Retina (tissue), 1 donor: ENCODE measurements at places on chromosomes 16 and 17.

DNA sequence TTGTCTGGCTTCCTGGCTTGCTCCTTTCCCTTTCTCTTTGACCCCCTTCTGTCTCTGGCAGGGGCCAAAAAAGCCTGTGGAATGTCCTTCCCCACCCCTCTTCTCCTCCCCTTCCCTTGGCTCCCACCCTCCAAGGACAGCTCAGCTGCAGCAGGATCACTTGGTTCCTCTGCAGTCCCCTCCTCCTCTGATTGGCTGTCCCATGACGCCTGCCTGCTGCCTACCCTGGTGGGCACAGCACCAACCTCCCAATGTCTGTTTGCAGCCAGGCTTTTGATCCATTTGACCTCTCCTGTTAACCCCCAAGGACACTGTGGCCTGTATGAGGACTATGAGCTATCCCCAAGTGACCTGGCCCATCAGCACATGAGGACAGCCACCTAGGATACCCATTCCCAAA lies 14.8 kb upstream of the MTMR4 start:
- no peak for DNase-seq

DNA sequence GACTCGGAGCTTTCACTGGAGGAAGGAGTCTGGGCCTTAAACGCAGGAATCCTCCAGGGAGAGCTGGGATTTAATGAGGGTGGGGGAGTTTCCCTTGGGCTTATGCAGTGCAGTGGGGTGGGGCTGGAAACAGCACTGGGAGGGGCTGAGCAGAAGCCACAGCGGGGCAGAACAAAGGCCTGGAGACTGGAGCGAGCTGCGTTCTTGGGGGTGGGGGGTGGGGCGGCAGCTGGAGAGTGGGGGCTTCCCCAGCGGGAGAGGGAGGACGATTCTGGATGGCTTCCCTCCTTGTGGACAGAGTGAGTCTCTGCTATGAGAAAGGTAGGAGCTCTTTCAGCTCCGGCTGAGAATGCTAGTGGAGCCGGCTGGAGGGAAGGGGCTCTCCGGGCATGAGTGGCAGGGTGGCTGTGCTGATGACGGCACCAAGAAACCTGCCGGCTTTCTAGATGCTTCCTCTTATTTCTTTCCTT lies 406.0 kb downstream of the SEC14L1 start:
- DNase-seq = peak; percentile 51

DNA sequence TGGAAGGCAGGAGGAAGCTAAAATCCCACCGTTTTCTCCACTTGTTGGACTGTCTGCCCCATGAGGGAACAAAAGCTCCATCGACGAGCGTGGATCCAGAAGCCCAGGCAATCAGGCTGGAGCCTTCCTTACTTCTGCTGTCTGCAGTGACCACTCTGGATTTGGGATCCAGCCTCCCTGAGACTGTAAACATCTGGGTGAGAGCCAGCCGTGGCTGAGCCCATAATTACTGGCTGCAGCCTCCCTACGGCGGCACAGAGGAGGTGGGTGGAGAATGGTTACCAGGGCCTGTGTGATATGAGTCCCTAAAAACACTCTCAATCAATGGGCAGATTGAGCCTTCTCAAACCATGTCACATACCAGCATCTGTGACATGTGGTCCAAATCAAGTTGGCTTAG lies 158.2 kb downstream of the FOXL1 start:
- DNase-seq = no peak

- no peak for DNase-seq
These were observed 13.5 kb upstream of the FA2H start for GRCh38 chr16:74788108-74788507.

GRCh38 chr16:2592786-2593185 lies 55.0 kb downstream of the PDPK1 start:
- no peak for DNase-seq

DNA sequence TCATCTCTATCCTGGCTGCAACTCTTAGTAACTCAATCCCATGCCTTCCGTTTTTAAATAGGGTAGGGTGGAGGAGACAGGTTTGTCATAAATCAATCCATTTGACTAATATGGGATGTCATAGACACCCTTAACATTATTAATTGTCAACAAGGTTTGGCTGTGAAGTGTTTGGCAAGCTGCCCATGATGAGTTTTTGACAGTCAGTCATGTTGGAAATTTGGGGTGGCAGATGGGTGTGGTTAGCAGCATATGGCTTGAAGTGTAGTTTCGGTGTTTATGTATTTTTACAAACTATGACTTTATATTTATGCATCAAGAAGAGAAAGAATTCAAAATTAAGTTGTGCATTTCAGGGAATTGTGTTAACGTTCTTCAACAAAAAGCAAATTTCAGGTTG lies 221.8 kb upstream of the CDH5 start:
- no peak for DNase-seq

- DNase-seq = no peak
These were observed 619 bp downstream of the NAT9 start for GRCh38 chr17:74775409-74776043.

DNA sequence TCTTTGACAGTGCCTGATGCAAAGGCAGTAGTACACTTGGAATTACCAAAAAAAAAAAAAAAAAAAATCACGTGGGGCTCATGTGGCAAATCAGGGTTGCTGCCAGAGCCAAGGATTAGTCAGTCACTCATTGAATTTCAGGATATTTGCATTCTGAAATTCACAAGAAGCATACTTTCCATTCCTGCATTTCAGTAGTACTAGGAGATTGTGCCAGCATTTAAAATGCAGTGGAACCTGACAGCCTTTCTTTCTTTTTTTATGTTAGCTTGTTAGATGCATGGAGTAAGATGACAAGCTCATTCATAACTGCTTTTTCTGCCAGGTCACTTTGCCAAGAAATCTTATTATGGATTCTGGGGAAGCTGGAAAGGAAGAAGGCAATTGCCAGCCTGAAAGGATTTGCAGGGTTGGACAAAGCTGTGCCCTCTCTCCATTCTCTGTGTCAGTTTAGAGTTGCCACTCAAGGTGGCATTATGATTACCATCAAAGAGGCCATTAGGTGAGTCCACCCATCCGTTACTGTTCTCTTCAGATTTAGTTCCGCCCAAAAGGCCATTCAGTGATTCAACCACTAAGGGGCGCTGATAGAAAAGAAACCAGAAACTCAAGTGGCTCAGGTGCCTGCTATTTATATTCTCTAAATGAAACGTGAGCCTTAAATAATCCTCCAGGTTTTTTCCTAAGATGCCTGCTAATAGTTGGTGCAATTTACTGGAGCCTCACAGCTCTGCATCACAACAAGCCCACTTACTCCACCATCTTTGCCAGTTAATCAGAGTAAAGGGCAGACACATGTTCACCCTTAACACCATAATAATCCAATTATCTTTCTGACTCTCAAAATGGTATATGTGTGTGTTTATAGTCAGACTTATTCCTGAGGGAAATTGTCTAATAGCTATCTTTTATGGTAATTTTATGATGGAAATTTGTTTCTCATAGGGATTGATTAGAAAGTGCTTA lies 59.0 kb downstream of the TANGO6 start:
- DNase-seq = peak; percentile 69

DNA sequence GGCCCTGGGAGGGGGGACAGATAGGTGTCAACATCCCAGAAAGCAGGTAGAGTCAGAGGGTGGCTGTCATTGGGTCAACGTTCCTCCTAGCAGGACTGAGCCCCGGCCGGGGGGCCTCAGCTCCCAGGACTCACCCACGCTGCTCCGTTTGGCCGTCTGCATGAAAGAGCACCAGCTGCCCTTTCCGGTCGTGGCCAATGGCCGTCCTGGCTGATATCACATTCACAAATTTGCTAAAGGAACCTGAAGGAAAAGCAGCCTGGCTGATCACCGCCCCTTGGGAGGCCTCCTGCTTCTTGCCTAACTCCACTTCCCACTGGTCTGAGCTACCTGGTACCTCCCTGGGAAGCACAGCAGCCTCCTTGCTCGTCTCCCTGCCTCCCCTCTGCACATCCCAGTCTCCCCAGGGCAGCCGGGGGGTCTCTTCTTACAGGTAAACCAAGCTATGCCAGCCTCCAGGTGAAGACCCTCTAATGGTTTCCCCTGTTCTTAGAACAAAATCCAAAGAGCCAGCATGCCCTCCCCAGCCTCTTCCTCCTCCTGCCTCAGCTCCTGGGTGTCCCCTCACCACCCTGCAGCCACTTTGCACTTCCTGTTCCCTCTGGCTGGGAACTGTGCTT lies 3.4 kb downstream of the NAGPA start:
- no peak for DNase-seq

DNA sequence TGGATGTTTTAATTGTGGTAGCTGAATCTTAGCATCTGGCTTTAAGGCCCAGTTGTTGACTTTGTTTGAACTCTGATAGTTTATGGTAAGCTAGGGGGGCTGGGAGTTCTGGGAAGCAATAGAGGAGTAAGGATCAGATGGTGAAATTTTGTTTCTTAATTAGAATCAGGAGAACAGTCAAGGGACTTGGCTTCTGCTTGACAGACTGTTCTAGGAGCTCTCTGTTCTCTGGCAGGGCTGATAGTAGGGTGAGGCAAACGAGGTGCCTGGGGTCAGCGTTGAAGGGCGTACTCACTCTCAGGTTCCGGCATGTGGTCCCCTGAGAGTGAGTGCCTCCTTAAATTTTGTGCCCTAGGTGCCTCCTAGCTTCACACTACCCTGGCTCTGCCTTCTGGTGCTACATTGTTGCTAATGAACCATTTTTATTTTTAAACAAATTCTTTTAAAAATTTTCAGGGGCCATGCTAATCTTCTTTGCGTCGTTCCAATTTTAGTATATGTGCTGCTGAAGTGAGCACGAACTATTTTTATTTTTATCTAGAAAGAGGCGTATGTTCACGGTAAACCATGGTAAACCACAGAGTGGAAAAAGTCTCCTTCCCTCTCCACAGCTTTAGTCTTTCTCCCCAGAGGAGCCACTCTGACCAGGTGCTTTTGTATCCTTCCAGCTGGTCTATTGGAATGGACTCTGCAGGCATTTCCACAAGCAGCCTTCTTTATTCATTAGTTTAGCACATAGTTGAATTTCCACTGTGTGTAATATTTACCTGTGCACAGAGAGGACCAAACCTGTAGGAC lies 19.7 kb downstream of the SLC7A6 start:
- DNase-seq = no peak

DNA sequence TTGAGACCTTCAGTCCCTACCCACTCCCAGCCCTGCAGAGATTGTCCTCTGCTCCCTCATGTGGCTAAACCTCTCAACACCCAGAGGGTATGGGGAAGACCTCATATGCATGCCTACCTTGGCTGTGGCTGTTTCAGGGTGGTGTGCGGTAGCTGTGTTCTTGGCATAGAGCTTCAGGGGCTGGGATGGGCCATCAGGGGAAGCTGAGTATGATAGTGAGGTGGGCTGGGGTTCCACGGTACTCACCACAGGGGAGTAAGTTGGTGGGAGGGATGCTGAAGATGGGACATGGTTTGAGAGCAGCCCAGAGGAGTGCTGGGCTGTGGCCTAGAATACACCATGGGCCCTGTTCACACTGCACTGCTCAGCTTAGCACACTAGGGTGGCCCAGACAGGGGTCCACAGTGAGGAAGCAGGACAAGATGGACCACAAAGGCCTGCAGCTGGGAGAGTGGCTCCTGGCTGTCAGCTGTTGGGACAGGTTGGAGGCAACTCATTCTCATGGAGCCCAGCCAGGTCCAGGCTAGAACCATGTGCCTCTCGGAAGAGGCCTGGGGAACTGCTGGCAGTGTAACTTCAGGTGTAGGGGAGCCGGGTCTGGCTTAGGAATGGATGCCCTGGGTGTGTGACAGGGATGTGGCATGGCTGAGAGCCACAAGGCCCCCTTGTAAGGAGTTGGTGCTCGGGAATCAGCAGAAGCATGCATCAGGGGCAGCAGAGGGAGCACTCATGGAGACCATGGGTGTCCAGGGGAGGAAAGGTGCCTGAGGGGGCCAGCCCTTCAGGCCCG lies 3.1 kb downstream of the MFAP4 start:
- no peak for DNase-seq

DNA sequence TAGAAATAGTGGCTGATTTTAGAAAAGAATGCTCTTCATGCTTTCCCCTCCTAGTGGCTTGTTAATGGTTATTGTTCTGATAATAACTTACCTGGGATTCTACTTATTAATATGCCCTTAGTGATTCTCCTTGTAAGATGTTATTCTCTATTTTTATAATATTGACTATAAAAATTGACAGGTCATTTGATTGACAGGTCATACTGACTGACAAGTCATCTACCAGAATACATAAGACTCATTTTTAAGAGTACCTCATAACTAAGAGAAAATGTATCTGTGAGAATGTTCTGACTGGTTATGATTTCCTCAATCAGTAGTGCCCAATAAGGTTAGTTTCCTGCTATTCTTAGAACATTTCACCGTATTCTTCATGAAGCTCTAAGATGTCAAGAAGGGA lies 8.6 kb upstream of the COX10 start:
- no peak for DNase-seq

DNA sequence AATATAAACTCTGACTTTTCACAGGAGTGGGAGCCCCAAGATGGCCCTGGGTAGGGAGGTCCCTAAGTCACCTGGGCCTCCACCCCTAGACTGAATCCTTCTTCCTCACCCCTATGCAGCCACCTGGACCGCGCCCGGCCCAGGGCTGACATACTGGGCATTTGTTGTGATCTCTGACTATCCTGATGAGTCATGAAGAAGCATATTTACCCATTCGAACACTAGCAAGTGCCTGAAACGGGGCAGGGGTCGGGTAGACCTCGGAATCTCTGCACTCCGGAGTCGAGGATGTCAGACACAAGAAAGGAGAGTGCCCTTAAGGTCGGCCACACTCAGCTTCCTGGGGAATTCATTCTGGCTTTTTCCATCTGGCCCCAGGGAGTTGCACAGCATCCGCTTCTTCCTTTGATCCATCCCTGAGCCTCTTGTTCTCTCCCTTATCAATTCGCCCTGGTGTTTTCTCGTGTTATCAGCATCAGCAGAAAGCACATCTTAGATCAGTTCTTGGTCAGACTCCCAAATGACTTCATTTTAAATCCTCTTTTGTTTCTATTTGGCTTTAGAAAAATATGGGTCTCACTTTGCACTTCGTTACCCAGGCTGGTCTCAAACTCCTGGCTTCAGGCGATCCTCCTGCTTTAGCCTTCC lies 10.4 kb downstream of the METTL22 start:
- DNase-seq = no peak

DNA sequence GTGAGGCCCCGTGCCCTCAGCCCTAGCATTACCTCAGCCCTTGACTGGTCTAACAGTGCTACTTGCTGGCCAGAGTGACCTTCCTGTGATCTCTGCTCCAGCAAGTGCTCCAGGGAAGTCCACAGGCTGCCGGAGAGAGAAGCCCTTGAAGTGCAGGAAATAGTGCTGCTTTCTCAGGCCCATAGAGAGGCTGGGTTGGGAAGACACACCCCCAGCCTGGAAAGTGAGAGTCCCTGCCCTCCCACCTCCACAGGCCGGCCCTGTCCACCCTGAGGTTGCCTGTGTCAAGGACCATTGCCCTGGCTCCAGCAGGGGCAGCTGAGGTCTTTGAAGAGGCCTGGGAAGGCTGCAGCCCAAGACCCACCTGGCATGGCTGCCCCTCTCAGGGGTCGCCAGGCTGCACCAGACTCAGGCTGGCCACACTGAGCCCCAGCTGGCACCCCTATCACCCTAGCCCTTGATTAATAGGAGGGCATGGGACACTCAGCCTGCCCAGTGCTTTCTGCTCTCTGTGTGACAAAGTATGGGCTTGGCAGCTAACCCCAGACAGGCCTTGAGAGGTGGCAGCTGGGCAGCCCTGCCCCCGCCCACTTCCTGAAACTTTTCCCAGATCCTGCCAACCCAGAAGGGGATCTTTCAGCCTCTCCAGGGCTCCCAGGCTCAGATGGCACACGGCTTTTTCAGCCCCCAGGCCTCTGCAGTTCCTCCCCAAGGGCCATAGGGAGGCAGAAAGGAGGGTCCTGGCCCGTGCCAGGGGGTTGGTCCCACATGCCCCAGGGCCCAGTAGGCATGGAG lies 21.7 kb downstream of the ATP6V0D1 start:
- DNase-seq = no peak
